Esophagus muscularis mucosa (tissue), 4 donors: ENCODE measurements at places on chromosomes 2 and 18. TPM values are rescaled to one million over a fixed set of nuclear protein-coding genes. Genes with fewer than 3 reads are reported as not detected.
A peak's percentile ranks its signal among the peaks of the same experiment; 100 is the strongest.

GRCh38 chr2:237594514-237594871 is 4.0 kb upstream of the RAB17 start:
- no peaks in the 10 kb centered on the region for H3K36me3 ChIP-seq
- no peak overlapping the region for H3K4me3 ChIP-seq
- DNase-seq: no peak
- peaks cover 49% of the 10 kb centered on the region for H3K4me1 ChIP-seq

- peak; percentile 64 for DNase-seq
- no peaks in the 10 kb centered on the region for H3K27me3 ChIP-seq
- no peaks in the 10 kb centered on the region for H3K4me1 ChIP-seq
- no peaks in the 10 kb centered on the region for H3K36me3 ChIP-seq
- H3K4me3 ChIP-seq: no peak overlapping the region
Measured at GRCh38 chr2:5473635-5474034, 218.5 kb upstream of the SOX11 start.

DNA sequence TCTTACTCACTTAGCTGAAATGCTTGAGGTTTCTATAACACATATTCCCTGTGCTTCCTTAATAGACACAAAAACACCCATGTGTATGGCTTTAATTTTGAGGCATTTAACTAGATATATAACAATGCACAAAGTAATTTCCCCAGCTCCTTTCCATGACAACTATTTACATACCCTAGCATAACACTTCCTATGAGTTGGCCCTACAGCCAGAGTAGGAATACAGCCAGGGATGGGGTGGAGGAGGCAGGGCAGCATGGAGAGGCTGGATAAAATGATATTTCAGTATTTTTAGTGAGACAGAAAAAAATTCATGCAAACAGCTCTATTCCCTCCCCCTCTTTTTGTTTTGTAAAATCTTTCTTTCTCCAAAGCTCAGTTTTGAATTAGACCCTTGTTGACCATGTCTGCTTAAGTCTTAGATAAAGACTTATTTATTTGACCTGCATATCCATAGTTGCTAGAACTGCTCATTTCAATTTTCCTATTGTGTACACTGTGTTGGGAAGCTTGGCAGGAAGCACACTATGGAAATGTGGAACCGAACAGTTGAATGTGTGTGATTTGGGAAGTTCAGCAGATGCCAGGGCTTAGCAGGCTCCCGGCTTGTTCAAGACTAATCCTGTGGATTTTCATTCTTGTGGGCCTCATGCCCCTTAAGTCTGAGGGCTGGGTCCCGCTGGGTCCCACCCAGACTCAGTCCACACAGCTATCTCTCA is 11.2 kb upstream of the B3GNT2 start:
- H3K27ac ChIP-seq: no peak overlapping the region
- DNase-seq: no peak
- no peaks in the 10 kb centered on the region for H3K4me1 ChIP-seq
- no peak overlapping the region for H3K4me3 ChIP-seq
- H3K27me3 ChIP-seq: no peaks in the 10 kb centered on the region

- no peaks in the 10 kb centered on the region for H3K27me3 ChIP-seq
- no peak for DNase-seq
- H3K36me3 ChIP-seq: no peaks in the 10 kb centered on the region
- no peak overlapping the region for H3K27ac ChIP-seq
- H3K4me1 ChIP-seq: no peaks in the 10 kb centered on the region
Measured at GRCh38 chr2:60364491-60364890, 189.0 kb downstream of the BCL11A start.

The TMEM150A gene
- 36.7 TPM for total RNA-seq

The CCBE1 gene
- 2.9 TPM for total RNA-seq

The GPAT2 gene
- 10.0 TPM for total RNA-seq
